DMS79 treated with DMSO at 0.1 percent for 48 hours (cell line): ENCODE measurements at places on chromosomes 12 and 14.
A peak's percentile ranks its signal among the peaks of the same experiment; 100 is the strongest.

- DNase-seq, result no peak
These were observed 413.8 kb upstream of the SOX5 start for GRCh38 chr12:24363177-24363754.

GRCh38 chr12:121399391-121400331, at the start of gene RNF34:
Gene RNF34 (plus strand): TSS chr12:121400118. CDS start chr12:121400213, 95 bp downstream.
- peak; percentile 97 for DNase-seq

GRCh38 chr12:63362166-63362565, 211.2 kb upstream of the AVPR1A start:
- DNase-seq, result no peak

- DNase-seq, result peak; percentile 6
These were observed 26.6 kb upstream of the KLRB1 start for GRCh38 chr12:9634177-9634803.

DNA sequence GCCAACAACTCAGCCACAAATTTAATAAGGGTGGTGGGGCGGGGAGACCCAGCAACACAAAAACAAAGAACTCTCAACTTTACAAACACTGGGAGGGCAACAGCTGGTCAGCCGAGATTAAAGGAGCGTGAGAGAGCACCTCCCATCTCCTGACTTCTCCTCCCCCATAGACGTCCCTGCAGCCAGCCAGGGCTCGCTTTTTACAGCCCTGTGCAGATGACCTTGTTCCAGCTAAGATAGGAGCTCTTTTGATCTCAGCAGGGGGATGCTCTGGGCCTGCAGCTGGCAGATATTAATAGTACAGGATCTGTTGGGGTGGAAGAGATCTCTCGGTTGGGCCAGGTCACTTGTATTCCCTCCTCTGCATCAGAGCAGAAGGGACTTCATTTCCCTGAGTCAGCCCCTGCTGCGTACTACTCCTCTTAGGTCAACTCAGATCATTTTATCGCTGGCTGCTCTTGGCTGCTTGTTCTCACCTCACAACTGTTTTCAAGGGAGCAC, 475.8 kb downstream of the RAD51B start:
- no peak for DNase-seq

- DNase-seq, result no peak
These were observed 211.4 kb downstream of the CCDC59 start for GRCh38 chr12:82146740-82147139.

DNA sequence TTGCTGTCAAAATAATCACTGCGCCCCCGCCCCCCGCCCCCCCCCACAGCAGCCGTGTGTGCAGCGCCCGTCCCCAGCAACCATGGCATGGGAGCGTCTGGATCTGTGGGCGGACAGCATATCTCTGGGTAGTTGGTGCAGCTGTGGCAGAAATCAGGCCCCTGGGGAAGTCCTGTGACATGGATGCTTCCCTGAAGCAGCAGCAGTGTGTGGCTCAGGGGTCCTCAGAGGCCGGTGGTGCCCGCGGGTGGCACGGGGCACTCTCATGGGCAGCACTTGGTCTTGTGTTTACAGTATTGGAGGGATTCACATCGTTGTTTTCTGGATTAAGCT, 19.2 kb downstream of the XRCC3 start:
- no peak for DNase-seq

DNA sequence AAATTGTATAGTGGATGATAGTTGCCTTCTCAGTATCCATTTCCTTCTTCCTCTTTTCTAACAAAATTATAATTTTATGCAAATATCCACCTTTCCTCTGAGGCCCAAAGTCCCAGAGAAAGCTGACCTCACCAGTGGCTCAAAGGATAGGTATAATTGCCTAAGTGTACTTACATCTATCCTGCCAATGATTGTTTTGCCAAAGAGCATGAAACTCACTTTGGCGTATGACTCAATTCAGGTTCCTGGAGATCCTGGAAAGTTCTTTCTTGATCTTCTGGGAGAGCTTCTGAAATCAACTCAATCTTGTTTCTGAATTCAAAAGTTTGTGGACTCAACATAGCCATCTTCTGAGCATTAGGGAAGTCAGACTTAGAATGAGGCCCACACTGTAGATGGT, 10.5 kb upstream of the RBM25 start:
- no peak for DNase-seq

DNA sequence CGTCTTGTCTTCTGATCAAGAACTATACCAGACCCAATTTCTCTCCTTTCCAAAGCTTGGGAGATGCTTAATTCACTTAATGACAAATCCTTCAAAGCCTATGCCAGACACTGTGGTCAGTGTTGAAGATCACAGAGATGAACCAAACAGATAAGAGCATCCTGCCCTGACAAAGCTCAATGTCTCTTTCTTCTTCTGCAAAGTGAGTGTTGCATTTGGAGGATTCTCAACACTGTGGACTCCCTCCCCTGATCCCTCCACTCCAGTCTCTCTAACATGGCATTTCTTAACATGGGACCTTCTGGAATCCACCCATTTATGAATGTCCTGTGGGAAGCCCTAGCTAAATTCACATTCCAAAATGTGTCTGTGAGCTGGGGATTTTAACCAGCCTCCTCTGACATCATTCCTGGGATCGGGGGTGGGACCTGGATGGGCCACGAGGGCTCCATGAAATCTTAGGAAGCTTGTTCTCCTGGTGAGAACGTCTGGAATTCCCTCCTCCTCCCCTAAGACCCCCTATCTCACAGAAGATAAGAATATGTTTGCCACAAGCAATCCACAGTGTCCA, 20.3 kb downstream of the SYNE3 start:
- DNase-seq, result no peak

GRCh38 chr14:55546212-55546874, 33.7 kb upstream of the KTN1 start:
- no peak for DNase-seq

DNA sequence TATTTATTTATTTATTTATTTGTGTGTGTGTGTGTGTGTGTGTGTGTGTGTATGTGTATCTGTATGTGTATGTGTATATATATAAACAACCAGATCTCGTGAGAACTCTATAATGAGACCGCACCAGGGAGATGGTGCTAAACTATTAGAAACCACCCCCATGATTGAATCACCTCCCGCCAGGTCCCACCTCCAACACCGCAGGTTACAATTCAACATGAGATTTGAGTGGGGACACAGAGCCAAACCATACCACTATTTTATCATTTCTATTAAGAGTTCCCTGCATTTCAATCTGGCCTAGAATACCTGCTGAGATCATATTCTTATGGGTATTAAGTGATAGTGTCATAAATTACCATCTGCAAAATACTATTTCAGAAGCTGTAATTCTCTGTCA, 243.8 kb upstream of the PLEKHG7 start:
- DNase-seq, result no peak
